GM12892 (cell line): ENCODE measurements at places on chromosomes 7 and 10.

DNA sequence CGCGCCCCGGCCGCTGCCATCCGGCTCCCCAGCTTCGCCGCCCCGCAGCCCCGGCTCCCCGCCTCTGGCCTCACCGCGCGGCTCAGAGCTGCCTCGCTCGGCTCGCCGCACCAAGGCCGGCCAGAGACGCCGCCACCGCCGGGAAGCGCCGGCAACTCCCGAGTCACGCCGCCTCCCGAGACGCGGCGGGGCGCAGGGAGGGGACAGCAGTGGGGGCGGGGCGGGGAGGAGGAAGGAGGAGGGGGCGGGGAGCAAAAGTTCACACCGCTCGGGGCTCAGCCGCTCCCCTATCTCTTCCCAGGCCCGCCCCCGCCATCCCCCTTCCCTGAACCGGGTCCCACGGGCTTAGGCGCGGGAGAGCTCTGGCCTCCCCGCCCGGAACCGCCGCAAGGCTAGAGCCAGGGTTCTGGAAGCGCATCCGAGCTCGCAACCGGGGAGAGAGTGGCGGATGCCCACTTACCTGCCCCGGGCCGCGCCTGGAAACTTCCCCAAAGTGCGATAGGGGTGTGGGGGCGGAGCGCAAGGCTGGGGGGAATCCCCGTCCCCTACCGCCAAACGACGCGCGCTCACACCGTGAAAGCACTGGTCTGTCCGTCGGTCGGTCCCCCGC lies 1.0 kb downstream of the CHST15 start:
- peak; percentile 55 for DNase-seq

DNA sequence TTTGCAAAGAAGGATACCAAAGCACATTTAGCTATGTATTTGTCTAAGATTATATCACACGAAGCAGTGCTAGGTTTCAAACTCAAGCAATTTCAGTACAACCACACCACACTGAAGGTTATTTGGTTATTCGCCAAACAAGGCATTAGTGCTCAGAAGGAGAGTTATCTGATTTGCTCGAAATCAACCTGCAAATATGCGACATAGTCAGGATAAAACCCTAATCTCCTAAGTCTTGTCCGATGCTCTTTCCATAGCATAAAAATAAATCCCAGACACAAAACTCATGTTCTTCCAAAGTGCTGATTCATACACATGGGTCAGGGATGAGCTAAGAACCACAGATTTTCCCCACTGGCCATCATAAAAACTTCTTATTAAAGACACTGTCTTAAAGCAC lies 1288.0 kb upstream of the SORCS1 start:
- DNase-seq = no peak

DNA sequence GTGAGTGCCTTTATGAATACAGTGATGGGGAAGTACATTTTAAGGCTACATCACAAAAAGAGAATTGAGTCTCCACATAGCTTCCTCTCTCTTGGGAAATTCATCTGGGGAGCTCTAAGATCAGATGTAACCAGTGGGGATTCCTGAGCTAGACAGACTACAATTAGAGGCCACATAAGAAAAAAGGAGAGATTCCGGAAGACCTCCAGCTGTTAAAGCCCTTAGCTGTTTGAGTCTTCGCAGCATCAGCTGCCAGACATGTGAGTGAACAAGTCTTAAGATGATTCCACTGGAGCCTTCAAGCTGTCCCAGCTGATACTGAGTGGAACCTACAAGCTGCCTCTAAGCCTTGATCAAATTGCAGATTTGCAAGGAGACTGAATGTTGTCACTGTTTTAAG lies 448.5 kb downstream of the NXPH1 start:
- DNase-seq = no peak

DNA sequence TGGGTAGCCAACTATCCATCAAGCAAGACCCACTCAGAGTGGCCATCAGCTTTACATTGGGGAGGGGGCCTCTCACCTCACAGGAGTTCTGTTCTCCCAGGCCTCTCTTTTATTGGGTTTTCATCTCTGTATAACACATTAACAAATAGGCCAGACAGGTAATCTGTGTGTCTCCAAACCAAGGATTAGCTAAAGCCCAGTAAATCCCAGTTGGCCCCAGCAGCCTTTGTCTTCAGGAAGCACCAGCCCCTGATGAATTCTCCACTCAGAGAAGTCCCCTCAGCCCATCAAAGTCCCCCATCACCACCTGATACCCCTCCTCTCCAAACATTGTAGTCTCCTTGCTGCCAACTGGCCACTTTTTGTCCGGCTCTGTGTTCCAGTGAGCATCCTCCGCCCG lies 16.9 kb upstream of the SLF2 start:
- no peak for DNase-seq

DNA sequence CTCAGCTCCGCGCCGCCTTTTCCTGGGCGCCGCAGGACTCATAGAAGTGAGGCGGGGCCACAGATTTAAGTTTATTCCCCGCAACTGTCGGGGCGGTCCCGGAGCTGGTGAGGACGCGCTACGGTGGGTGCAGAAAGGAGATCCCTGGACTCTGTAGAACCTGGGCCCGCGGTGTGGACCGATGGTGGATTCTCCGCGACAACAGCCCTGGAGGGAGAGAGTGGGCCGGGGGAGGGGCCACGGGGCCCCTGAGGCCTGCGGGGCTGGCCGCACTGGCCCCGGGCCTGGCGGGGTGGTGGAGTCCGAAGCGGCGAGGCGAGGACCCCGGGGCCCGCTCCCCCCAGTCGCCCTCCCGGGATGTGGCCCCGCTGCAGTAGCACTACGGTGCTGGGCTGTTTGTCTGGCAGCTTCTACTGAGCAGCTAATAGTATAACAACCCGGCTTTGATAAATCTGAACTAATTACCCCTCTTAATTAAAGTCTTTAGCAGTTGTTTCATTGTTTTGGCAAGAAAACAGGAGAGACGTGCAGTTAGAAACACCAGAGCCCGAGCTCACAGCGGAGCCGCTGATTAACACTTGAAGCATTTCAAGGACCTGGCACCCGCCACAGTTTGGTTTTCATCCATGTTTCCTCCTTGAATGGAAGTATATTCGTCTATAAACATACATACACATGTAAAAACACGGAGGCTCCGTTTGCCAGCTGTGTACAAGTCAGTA lies 4.2 kb downstream of the FEZF1 start:
- DNase-seq = no peak

DNA sequence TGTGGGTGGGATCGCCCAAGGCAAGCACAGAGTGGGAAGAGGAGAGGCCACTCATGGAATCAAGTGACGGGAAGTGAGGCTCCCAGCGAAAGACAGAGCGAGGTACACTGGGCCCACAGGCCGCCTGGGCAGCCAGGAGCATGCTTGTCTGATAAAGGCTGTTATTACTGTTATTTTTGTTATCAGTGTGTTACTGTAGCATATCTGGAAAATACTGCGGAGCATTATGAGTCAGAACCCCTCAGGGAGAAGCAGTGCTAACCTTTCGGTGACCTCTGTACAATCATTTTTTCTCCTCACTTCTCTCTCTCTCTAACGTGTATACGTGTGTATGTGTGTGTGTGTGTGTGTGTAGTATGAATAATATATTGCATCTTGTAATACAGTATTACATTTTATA lies 3.8 kb upstream of the TCERG1L start:
- no peak for DNase-seq

DNA sequence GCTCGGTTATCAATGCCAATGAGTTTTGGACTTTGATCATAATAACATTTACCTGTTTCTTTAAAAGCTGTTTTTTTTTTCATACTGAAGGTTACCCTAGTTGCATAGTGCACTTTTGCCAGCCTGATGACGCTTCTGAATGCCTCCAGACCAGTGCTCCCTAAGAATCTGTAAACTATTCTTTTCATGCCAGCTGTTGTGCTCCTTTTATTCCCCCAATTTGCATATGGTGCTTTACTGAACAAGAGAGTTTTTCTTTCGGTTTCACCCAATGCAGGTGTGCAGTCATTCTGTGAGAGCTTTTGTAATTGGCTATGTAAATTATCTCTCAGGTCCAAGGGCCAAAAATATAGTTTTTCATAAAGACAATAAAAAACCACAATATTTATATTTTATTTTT lies 48.1 kb upstream of the GLCCI1 start:
- DNase-seq = peak; percentile 7

DNA sequence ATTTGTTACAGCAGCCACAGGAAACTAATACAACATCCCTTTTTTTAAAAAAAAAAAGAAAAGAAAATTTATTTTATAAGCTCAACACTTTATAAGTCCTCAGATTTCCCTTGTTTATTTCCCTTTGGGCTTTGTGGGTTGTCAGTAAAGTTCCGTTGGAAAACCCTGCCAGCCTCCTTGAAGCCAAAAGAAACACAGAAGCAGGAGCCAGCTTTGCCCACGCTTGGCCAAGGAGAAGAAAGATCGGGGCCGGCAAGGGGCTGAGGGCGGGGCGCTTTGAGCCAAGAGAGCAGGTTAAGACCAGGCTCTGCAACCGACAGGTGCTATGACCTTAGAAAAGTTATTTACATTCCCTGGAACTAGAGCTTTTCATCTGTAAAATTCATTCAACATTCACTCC lies 72.7 kb downstream of the RGS10 start:
- DNase-seq = no peak

DNA sequence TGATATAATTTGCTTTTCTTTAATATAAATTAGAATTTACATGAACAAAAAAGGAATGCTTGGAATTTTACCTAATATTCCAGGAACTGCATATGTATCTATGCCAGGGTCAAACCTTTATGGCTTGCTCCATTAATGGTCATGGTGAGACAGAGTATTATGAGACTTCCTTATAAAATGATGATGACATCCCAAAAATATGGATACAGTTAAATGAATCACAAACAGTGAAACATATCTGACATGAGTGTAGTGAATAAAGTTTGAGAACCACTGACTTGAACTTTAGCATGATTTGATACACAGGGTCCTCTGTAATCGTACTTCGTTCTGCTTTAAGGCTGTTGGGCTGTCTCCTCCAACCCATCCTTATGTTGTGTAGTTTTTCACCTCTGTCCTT lies 51.8 kb downstream of the MARCHF5 start:
- no peak for DNase-seq

GRCh38 chr7:28629216-28629842 lies 217.0 kb downstream of the CREB5 start:
- no peak for DNase-seq

DNA sequence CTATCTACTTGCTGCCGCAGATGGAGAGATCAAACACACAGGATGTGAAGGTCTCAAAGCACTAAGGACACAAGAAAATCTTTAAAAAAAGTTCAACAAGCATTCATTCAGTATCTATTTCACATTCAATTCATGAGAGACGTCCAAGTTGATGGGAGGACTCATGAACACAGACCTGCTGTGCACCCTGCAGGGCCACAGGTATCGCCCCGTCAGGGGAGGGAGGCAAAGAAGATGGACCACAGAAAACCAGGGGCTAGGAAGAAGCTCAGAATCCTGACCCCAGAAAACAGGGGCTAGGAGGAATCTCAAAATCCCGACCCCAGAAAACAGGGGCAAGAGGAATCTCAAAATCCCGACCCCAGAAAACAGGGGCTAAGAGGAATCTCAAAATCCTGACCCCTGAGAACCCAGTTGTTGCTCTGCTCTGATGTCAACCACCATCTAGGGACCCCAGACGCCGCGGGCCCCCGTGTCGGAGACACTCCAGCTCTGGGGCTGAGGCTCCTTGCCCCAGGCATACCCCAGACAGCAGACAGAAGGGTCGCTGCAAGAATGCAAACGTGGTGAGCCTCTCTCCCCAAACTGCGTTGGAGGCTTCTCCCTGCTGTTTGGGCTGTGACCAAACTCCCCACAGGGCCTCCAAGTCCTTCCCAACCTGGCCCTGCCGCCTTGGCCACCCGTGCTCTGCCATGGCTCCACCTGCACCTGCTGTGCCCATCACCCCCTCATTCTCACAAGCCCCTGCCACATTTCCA lies 197.6 kb downstream of the DIP2C start:
- DNase-seq = no peak

- DNase-seq = no peak
Observed at GRCh38 chr10:110498982-110499795, 1.5 kb downstream of the DUSP5 start.

GRCh38 chr7:53743697-53744402 lies 708.4 kb downstream of the POM121L12 start:
- DNase-seq = no peak

GRCh38 chr10:124416733-124417132 lies 2.0 kb downstream of the OAT start:
- DNase-seq = no peak

GRCh38 chr7:127066974-127067373 lies 185.8 kb downstream of the GRM8 start:
- no peak for DNase-seq

DNA sequence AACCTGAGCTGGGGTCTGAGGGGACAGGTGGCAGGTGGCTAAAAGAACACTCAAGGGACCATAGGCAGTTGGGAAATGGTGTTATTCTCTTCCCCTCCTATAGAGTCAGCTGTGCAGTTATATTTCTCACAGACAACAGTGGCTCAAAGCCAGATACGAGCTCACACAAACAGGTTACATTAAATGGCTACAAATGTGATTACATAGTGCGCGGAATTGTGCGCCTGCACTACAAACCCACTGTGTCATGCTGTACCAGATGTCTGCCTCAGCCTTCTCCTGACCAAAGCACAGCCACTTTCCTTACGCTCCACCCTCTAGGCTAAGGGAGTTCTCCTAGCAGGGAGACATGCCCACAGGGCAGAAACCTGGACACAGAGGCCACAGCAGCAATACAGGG lies 387.2 kb downstream of the CNTNAP2 start:
- no peak for DNase-seq

- DNase-seq = no peak
Observed at GRCh38 chr10:87816163-87816897, 1.7 kb downstream of the ATAD1 start.

DNA sequence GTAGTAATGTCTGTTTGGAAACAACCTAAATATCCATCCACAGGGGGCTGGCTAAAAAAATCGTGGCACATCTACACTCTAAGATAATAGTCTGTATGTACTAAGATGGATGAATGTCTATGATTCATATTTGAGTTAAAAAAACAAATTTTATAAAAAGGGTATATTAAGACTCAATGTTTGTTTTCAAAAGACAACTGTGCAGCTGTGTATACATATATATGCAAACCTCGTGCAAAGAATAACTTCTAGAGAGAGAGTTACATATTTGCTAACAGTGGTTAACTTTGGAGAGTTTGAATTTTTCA lies 323.5 kb downstream of the PLXNA4 start:
- no peak for DNase-seq
